Activated CD4-positive, alpha-beta T cell treated with anti-CD3 and anti-CD28 coated beads for 24 hours (primary cell): ENCODE measurements at places on chromosomes 6 and 20.

- DNase-seq, result no peak
Measured at GRCh38 chr20:17646961-17647301, 35.1 kb downstream of the RRBP1 start.

DNA sequence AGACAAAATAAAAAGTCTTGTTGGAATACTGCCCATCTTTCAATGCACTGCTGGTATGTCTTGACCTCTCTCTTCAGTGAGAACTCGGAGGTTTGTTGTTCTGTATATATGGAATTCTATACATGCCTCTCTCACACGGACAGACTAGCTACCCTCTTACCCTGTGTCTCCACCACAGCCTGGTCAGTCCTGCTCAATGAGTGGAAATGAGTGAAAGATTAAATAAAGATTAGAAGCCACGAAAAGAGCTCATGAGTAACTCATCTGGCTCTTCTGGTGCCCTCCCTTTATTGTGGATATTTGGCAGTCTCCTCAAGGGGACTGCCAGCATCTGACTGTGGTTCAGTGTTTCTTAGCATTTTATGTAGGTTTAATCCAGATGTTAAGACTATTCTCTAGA lies 262.8 kb upstream of the MAP3K7 start:
- no peak for DNase-seq

GRCh38 chr6:2970034-2970685 lies 1.2 kb downstream of the SERPINB6 start:
- DNase-seq, result no peak

- no peak for DNase-seq
Measured at GRCh38 chr6:114471450-114471849, 128.6 kb upstream of the HS3ST5 start.
